A549 treated with Mapracorat at 1 μM for 4 hours (cell line): ENCODE measurements at places on chromosomes 5 and 9. TPM values are rescaled to one million over a fixed set of nuclear protein-coding genes. Genes with fewer than 3 reads are reported as not detected.

Gene CSF1R
- 0.10 to 0.20 TPM (median 0.18 TPM) in 5 replicates for total RNA-seq

Gene MEGF10
- not detected in 5 replicates for total RNA-seq

Gene PRR7
- 14.7 to 37.7 TPM (median 32.5 TPM) in 5 replicates for total RNA-seq

Gene GABRA6
- total RNA-seq, result not detected in 5 replicates

Gene ECSCR
- not detected in 5 replicates for total RNA-seq

Gene SLC6A19
- total RNA-seq, result 0.13 to 0.22 TPM (median 0.19 TPM) in 5 replicates

Gene PCDHAC2
- total RNA-seq, result 3.5 to 4.8 TPM (median 3.9 TPM) in 5 replicates
